Activated CD4-positive, CD25-positive, alpha-beta regulatory T cell treated with anti-CD3 and anti-CD28 coated beads, Interleukin-2, amount 50 U/mL, for 72 hours (primary cell): ENCODE measurements at places on chromosomes 5 and 9.
A peak's percentile ranks its signal among the peaks of the same experiment; 100 is the strongest.

DNA sequence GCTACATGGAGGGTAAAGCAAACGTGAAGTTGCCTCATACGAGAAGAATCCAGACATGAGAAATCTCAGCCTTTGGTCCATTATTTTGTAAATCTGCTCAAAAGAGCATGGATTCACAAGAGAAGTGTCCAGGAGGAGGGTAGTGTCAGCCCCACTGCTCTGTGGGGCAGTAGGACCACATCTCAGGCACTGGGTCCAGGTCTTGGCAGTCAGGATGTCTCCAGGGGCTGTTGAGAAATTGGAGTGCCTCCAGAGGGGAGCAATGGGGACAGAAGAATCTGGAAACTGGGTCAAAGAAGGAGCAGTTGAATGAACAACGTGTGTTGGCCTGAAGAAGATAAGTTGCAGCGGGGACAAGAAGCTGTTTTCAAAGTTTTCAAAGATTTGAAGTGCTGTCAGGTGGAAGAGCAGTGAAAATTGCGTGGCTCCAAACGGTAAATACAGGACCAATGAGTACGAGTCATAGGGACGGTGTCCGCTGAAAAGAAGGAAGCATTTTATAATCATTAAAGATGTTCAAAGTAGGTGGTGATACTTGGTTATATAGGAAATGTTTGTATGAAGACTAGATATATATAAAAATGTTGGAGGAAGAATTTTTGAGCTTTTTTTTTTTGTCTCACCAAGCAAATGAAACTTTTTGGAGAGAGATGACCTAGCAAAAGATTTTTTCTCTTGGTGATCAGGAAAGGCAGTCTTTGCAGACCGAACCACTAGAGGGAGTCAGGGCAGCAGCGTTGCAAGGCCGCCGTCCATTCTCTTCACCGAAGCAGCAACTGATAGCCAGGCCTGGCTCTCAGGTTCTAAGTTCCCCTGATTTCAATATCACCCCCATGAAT, 57.1 kb upstream of the ZBED3 start:
- DNase-seq = peak; percentile 41

GRCh38 chr9:95383845-95384244, 66.3 kb upstream of the FANCC start:
- no peak for DNase-seq

DNA sequence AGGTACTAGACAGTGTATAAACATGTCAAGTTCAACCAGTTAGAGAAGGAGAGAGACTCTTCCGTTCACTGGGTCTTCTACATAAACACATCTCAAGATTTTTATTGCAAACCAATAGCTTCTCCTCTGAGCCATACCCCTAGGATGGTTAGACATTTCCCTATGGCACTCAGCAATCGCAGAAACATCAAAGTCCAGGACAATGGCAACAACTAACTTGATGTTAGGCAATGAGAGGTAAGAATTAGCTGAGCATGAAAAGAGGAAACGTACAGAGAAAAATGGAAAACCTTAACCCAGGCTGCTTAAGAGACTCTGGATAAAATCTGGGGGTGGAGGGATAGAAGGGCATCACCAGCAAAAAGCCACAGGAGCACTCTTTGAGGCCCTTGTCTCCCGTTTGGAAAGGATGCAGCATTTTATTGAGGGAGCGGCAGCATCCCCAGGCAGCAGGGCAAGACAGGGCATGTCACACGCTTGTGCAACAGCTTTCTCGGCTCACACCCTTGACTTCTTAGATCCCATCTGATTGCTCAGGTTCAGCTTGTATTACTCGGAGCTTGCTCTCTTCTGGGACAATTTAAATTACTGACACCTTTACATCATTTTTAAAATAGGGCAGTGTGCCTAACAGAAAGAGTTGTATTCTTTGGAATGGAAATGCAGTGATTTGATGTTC, 8.6 kb upstream of the PSAT1 start:
- no peak for DNase-seq

DNA sequence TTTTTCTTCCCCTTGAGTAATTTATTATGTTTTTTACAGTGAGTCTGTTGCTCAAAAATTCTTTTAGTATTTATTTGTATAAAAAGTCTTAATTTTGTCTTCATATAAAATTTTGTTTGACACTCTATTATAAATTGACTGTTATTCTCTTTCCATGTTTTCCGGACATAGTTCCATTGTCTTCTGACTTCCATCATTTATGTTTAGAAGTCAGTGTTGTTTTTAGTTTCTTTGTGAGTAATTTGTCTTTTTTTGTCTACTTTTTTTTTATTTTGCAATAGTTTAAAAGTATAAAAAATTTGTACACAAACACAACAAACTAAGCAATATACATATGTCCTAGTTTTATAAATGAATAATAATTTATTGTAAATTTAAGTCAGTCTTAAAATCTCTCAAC, 25.7 kb upstream of the SPDL1 start:
- no peak for DNase-seq

DNA sequence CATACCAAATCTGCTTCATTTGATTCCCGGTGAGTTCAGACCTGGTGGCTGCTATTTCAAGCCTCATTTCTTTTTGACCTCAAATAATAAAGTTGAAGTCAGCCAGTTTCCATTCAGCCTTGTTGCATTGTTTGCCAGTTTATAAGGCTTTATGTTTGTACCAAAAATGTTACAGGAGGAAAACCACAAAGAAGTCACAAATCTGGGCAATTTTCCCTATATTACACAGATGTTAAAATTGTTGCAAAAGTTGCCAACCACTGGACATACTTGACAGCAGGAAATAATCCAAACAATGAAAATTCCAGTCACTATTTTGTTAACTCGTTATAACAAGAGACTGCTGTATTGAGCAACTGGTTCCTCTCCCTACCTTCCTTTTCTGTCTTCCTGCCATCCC, 1325.0 kb upstream of the DMAC1 start:
- no peak for DNase-seq

DNA sequence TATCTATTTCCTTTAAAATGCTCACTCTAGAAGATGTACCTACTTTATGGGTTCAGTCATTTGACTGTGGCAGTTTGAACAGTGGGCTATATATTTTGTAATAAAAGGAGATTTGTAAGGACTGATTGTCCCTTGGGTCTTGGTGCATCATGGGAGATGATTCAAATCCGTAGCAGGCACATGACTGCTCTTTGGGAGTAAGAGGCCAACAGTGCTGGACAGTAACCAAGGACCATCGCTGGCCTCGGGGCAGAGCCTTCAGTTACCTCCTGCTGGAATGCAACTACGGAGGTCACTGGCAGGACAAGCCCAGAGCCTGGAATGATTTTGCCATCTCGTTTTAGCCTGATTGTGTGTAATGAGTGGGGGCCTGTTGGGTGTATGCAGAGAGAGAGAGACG, 7.0 kb upstream of the MAMDC2 start:
- DNase-seq = no peak

DNA sequence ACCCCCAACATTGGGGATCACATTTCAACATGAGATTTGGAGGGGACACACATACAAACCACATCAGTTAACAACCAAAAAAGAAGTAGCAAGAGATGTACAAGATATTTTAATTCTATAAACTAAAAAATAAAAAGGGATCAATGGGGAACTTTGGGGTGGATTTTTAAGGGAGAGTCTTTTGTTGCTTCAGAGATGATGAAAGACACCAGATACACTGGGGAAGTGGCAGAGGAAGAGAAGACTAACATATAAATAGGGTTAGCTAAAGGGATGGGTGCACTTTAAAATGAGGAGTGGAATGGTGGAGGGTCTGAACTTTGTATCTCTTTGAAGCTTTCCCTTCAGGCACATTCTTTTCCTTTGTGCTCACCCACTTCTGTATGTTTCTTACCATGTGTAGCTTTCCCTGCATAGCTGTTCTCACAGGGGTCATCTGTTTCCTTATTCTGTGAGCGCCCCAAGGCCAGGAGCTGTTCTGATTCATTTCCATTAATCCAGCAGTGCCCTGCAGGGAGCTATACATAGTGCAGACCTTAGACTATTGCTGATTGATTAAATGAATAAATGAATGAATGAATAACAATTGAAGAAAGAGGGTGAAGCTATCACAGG, 531.6 kb upstream of the KLF4 start:
- no peak for DNase-seq

DNA sequence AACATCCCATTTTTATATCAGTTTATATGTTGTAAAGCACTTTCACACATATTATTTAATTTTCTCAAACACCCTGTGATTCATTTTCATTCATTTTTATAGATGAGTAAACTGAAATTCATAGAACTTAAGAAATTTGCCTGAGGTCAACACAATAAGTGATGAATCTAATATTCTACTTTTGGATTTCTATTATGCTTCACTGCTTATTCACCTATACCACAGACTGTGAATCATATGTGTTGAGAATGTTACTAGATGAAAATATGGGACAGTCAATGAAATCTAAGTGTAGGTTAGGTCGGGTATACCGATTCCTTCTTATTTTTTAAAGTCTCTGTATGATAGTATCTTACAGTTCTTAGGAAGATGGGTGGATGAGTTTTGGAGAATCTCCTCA, 24.8 kb downstream of the CDC37L1 start:
- no peak for DNase-seq

GRCh38 chr9:118529210-118529609, 825.0 kb downstream of the TLR4 start:
- no peak for DNase-seq

DNA sequence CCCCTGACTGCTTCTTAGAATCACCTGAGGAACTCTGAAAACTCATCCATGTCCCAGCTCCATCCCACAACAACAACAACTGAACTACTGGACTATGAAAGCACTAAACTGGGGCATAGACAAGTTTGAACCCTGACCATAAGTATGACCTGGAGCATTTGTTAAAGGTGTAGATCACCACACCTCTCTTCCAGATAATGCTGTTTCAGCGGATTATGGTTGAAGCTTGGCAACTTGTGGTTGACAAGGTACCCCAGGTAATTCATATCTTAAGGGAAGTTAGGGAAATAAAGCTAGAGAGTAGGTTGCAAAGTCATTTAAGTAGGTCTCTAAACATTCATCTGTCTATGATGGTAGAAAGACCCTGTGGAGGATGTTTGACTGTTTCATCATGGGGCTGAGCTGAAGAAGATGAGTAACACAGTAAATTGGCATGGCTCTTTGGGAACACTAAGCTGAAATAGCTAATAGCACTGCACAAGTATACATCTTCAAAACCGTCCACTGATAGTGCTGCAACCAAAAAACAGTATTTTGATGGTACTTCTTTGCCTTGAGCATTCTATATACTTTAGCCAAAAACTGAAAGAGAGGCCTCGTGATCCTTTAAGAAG, 80.2 kb downstream of the TMEM174 start:
- no peak for DNase-seq

GRCh38 chr5:6837519-6838110, 124.4 kb downstream of the TENT4A start:
- peak; percentile 43 for DNase-seq

- DNase-seq = no peak
Measured at GRCh38 chr5:52837068-52837467, 49.4 kb downstream of the ITGA1 start.

GRCh38 chr5:173829826-173830225, 58.3 kb upstream of the CPEB4 start:
- DNase-seq = no peak

DNA sequence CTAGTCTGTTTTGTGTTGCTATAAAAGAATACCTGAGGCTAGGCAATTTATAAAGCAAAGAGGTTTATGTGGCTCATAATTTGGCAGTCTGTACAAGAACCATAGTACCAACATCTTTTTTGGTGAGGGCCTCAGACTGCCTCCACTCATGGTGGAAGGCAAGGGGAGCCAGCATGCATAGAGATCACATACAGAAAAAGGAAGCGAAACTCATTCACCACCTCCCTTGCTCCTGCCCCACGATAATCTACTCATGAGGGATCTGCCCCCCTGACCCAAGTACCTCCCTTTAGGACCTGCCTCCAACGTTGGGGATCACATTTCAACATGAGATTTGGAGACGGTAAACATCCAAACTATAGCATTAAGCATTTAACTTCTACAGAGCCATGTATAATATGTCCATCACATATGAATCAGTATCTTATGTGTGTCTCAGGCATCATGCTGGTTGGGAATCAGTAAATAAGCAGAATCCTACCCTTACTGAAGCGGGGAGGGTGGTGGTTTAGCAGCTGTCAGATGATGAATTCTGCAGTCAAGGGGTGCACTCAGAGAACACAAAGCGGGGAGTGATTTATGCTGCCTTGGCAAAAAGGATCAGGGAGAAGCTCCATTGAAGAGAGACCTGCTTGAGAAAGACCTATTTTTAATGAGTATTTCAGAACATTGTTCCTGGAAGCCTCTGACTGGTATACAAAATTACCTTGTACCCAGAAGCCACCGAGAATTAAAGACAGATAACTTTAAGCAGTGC, 34.8 kb downstream of the HMGXB3 start:
- no peak for DNase-seq

DNA sequence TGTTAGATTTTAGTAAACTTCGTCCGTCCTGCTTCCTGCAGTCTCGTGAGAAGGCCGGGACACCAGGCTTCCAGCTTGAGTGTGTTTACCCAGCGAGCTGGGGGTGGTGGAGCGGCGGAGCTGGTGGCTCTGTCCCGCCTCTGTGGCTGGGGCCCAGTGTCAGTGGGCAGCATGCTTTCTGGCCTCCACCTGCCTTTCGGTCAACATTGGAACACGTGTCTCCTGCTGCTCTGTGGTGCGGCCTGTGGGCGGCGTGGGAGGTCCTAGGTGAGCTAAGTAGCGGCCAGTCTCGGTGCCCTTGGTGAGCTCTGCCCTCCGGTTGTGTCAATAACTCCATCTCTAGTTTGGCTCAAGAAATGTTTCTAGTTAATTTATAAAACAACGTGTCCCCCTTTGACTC, 125.9 kb downstream of the GADD45G start:
- DNase-seq = no peak

GRCh38 chr5:135467051-135467625, 15.0 kb upstream of the TIFAB start:
- no peak for DNase-seq

GRCh38 chr9:135287627-135288026, 192.0 kb upstream of the PPP1R26 start:
- DNase-seq = no peak

- no peak for DNase-seq
Measured at GRCh38 chr5:354581-355378, 33.3 kb downstream of the AHRR start.

- DNase-seq = no peak
Measured at GRCh38 chr9:120841930-120842684, 615 bp downstream of the PSMD5 start.

DNA sequence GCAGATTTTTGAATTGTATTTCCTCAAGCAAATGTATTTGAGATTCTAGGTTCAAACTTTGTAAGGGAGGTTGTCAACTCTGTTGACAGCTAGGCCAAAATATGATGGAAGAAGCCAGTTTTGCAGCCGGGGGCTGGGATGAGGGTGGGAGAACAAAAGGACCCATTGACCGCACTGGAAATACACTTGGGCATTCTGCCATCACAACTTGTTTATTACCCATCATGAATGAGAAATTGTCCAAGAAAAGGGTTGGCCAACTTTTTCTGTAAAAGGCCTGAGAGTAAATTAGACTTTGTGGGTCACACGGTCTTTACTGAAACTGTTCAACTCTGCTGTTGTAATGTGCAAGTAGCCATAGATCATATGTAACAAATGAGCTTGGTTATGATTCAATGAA, 221.3 kb upstream of the KLF9 start:
- no peak for DNase-seq

- DNase-seq = no peak
Measured at GRCh38 chr5:119021149-119021732, 32.9 kb upstream of the DTWD2 start.

- DNase-seq = no peak
Measured at GRCh38 chr5:159819591-159820411, 96.5 kb upstream of the ADRA1B start.

- DNase-seq = peak; percentile 38
Measured at GRCh38 chr9:91711755-91712601, 238.1 kb downstream of the ROR2 start.
